ENCODE measurements at places on chromosomes 2 and 18.

DNA sequence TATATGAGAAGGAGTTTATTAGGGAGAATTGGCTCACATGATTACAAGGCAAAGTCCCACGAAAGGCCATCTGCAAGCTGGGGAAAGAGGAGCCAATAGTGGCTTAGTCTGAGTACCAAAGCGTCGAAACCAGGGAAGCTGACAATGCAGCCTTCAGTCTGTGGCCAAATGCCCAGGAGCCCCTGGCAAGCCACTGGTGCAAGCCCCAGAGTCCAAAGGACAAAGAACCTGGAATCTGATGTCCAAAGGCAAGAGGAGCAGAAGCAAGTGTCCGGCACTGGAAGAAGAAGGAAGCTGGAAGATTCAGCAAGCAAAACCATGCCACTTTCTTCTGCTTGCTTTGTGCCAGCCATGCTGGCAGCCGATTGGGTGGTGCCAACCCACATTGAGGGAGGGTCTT is 74.3 kb upstream of the NPAS2 start:
- DNase-seq = no peak

GRCh38 chr2:118945881-118946280 is 3.9 kb downstream of the MARCO start:
- no peak for DNase-seq

DNA sequence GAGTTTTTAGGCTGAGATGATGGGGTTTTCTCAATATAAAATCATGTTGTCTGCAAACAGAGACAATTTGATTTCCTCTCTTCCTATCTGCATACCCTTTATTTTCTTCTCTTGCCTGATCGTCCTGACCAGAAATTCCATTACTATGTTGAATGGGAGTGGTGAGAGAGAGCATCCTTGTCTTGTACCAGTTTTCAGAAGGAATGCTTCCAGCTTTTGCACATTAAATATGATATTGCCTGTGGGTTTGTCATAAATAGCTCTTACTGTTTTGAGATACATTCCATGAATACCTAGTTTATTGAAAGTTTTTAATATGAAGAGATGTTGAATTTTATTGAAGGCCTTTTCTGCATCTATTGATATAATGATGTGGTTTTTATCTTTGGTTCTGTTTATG is 181.8 kb downstream of the GBX2 start:
- no peak for DNase-seq

- DNase-seq = no peak
Measured at GRCh38 chr2:168910330-168910729, 9.2 kb downstream of the G6PC2 start.

DNA sequence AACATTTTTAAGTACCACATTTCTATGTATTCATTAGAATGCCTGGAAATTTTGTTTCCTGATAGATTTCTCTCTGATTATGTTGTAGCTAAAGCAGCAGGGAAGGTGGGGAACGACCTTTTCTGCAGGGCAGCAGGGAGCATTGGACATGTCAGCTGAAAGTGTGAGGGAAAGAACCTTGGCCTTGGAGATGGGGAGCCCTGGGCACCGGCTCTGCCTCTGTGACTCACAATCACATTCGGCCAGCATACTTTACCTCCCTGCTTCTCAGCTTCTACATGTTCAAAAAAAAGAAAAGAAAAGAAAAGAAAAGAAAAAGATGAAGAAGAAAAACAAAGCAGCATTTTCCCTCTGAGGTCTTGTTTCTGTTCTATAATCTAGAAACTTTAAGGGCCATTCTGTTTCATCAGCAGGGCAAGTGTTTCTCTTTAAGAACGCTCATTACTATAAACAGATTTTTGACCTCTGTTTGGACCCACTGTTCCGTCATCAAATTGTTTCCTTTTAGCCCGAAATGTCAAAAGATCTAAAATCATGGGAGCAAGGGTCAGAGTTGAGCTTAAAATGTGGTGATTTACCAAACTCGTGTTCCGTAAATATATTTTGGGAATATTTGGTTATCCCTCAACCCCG is 27.9 kb downstream of the SETBP1 start:
- DNase-seq = no peak

DNA sequence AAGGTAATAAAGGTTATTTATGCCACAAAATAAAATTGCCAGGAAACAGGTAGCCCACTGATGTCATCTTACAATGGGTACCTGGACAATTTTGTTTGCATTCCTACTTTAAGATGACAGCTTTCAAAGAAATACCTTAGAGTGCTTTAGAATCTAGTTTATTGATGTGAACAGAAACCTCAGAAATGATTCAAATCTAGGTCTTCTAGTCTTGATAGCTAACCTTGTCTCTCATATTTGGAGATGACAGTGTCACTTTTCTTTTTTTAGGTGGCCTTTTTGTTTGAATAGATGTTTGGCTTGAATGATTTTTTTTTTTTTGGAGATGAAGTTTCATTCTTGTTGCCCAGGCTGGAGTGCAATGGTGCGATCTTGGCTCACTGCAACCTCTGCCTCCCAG is 69.1 kb downstream of the PIK3C3 start:
- DNase-seq = no peak

DNA sequence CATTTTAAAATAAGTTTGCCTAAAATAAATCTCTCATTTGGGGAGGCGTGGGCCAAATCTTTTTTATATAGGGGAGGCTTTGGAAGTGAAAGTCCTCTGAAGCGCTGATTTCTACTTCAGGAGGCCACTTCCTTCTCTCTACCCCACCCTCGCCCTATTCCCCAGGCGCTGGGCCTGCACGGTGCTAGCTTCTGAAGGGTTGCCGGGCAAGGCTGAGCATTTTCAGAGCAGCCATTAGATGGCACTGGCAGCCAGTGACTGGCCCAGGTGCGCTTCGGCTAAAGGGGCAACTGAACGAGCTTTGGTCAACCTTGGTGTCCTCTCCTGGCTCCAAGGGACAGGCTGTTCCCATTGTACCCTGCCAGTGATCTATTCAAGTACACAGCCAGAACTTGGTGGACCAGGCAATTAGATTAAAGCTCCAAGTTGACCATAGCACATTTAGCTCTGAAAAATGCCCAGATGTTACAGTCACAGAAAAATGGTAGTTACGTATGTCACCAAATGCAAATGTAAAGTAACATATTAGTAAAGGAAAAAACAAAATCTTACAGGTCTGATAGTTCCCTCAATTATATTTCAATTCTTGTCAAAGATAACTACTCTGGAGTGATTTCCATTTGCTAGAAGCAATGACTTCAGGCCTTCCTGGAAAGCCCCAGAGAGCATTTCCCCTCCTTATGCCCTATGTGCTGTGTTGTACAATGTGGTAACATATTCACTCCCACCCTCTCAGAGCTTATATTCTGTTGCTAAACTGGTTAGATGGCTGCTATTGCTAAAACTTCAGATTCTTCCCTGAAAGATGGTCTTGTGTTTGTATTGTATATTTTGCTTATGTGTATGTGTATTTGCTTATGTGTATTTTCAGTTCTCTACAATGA is 2.1 kb downstream of the POMC start:
- no peak for DNase-seq

DNA sequence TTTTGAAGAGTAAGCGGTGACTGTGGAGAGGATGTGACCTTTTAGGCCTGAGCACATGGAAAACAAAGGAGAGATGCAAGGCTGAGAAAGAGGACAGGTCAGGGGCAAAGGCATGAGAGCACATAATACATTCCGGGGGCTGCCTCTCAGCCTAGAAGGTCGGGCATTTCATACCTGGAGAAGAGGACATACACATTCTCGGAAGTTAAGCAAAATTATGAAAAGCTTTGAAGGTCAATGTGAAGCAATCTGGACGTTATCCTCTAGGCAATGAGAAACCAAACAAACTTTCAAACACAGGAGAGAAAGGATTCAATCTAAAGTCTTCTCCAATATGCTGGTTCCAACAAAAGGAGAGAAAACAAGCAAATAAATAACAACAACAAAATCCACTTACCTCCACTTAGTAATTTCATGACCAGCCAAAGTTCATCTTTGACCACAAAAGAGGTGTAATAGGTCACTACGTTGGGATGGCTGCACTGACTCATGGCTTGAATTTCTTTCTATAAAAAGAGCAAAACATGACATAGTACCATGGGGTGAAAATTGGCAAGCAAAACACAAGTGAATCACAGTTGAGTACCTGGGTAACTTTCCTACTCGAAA is 80.4 kb downstream of the STK39 start:
- DNase-seq = no peak

DNA sequence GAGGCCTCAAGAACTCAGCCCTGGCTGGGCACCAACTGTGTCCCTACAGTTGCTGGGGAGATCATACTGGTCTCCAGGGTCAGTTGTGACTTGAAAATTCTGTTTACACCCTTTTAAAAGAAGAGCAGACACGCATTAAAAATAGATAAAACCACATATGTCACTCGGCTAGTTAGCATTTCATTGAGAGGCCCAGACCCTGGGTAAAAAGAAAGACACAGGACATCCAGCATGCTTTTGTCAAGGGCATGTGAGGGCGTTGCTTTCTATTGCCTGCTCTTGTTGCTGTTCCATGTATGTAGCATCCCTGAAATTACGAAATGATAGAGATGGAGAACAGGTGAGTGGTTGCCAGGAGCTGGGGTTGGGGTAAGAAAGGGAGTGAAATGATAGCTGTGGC is 94.3 kb downstream of the SEPTIN10 start:
- no peak for DNase-seq

DNA sequence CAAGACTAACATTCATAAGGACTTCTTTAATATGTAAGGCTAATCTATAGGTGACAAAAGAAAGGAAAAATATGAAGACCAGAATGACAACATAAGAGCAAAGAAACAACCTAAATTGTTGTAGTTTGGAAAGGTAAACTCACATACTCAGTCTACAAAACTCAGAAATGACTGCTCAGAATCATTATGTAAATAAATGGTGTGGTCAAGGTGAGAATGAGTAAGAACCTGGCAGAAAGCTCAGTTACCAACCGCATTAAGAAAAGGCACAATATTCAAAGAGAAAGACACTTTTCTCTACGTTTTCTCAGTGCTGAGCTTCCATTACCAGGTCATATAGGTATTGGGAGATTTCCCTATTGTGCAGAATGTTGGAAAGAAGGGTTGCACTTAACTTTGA is 15.8 kb downstream of the ATF2 start:
- DNase-seq = no peak

DNA sequence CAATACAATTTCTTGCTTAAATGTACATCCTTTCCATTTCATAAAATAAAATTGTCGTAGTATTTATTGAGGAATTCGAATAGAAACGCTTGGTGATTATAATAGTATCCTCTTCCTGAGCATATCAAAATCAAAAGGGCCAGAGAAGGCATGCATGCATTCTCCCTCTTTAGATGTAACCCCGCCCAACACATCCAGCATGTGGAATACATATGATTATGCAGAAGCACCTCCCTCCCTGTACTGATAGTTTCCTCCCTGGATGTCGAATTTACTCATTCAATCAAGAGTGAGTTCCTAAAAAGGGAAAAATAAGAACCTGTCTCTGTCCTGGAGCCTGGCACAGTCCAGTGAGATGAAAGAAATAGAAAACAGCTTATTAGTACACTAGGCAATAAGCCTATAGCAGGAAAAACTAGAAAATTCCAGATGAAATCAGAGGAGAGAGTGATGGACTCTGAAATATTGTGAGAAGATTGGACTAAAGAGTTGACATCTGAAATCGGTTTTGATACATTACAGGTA is 262.9 kb downstream of the RDH14 start:
- no peak for DNase-seq

- no peak for DNase-seq
Measured at GRCh38 chr2:187117483-187117882, 268.5 kb upstream of the ZSWIM2 start.

- DNase-seq = no peak
Measured at GRCh38 chr2:26412091-26412673, 10.5 kb downstream of the DRC1 start.

- DNase-seq = no peak
Measured at GRCh38 chr2:189249171-189249570, 69.6 kb upstream of the COL5A2 start.

DNA sequence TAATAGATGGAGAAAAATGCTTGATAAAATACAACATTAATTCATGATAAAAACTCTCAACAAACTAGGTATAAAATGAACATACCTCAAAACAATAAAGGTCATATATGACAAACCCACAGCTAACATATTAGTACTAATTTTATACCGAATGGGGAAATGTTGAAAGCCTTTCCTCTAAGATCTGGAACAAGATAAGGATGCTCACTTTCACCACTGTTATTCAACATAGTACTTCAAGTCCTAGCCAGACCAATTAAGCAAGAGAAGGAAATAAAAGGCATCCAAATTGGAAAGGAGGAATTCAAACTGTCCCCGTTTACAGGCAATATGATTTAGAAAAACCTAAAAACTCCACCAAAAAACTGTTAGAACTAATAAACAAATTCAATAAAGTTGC is 61.5 kb upstream of the CTIF start:
- DNase-seq = no peak

- no peak for DNase-seq
Measured at GRCh38 chr2:235934774-235935484, 233.3 kb downstream of the GBX2 start.

DNA sequence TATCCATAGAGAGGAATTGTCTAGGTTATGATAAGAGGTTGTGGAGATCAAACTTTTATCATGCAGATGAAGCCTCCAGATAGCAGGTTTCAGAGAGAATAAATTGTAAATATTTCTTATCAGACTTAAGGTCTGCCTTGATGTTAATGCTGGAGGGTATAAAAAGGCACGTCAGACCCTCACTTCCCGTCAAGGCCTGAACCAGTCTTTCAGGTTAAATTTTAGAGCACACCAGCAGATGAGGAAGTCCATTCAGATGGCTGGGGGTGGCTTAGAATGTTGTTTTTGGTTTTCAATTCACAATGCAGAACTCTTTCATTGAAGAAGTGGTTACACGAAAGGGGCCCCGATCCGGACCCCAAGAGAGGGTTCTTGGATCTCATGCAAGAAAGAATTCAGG is 144.4 kb upstream of the FBXO11 start:
- no peak for DNase-seq

DNA sequence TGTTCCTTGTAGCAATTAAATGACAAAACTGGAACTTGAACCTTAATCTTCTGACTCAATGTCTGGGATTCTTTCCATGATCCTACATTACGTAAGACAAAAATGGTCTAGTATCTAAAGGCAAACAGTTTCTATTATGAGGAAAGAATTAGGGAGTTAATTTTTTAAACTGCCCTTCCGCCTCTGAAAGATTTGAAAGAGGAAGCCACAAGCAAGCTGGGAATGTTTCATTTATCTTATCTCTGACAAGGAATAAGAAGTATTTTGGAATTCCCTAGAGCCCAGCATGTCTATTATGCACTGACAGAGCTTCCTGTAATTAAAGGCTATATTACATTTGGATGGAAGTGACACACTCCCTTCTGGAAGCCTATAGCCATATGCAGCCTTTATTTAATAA is 558.8 kb upstream of the CDH2 start:
- DNase-seq = no peak

- no peak for DNase-seq
Measured at GRCh38 chr18:54843314-54843713, 15.0 kb downstream of the RAB27B start.

- no peak for DNase-seq
Measured at GRCh38 chr2:6722574-6722973, 143.1 kb downstream of the CMPK2 start.

GRCh38 chr2:45637440-45637839 is 14.0 kb upstream of the PRKCE start:
- no peak for DNase-seq

DNA sequence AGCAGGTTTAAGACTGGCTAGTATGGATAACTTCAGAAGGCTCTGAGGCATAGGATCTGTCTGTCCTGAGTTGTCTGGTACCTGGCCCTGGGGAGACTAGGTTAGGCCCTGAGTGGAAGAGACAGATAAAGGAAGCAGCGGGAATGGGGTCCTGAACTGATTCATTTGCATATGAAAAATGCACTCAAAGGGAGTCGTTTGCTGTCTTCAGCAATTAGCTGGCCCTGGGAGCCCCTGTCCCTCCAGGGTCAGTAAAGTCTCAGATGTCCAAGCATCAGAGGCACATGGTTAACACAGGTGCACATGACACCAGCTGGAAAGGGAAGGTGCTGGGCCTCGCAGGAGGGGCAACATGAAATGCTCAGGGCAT is 172.4 kb downstream of the ACOXL start:
- no peak for DNase-seq
